HT-29 (cell line): ENCODE measurements at places on chromosomes 3 and 15.
A peak's percentile ranks its signal among the peaks of the same experiment; 100 is the strongest.

DNA sequence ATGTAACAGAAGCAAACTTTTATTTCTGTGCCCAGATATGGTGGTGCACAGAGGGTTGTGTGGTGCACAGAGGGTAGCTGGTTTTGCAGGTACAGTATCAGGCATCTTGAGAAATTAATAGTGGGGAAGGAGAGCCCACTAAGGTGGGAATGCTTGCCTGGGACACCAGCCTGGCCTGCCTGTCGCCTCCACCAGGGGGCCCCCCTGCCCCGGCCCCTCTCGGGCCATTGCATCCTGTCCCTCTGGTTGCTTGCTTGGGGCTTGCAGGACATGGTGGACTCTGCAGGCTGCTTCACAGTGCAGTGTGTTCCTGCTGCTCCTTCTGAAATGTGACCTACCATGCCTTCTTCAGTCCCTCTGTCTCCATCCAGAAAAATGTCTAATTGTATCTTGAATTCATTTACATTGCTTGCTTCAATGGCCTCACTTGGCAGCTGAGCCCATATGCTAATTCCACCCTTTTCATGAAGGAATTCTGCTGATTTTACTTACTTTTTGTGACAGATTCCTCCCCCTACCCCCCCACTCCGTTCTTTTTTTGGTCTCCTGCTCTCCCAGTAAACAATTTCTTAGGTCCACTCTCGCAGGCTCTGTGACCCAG is 73.6 kb downstream of the EEFSEC start:
- DNase-seq = peak; percentile 65

- no peak for DNase-seq
These were observed 9.3 kb upstream of the TM4SF18 start for GRCh38 chr3:149342413-149343380.

DNA sequence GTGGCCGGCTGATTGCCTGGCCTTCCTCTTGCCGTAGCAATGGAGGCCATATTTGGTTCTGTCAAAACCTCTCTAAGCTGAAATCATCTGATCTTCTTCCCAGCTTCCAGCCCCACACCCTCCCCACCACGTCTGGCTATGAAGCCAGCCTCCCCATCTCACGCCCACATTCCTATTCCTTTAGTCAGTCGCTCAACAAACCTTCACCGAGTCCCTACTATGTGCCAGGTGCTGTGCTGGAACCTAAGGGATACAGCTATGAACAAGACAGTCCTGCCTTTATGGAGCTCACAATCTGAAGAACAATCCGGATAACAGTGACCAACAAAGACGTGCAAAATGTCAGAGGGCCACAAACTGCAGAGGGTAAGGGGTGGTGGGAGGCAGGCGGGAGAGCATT is 31.9 kb upstream of the SMAD6 start:
- DNase-seq = no peak

GRCh38 chr3:23389686-23390085 is 186.6 kb downstream of the UBE2E2 start:
- no peak for DNase-seq

- DNase-seq = no peak
These were observed 204.4 kb upstream of the TGFBR2 start for GRCh38 chr3:30401971-30402370.

DNA sequence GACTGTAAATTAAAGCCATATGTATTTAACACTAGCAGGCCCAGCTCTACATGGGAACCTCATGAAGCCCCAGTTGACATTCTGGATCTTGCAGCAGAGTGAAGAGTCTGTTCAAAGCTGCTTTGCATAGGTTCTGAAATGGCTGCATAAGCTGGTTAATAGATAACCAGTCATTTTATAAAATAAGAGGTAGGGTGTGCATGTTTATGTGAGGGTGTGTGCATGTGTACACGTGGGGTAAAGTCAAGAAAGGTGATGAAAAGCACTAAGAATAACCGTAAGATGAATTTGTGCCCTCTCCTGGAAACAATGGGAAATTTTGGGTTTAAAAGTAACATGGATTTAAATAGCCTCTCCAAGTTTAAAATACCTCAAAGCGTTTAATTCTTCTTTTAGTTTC is 33.0 kb downstream of the PAQR9 start:
- DNase-seq = peak; percentile 7

GRCh38 chr15:34987609-34988026 is 469 bp downstream of the ZNF770 start:
- no peak for DNase-seq

- no peak for DNase-seq
These were observed 282.5 kb upstream of the ICE2 start for GRCh38 chr15:60761505-60761845.

- DNase-seq = no peak
These were observed 451.8 kb upstream of the IL12A start for GRCh38 chr3:159536876-159537275.

- DNase-seq = no peak
These were observed 556.9 kb downstream of the IGSF11 start for GRCh38 chr3:118477768-118478167.

GRCh38 chr3:133472242-133472641 is 72.4 kb downstream of the BFSP2 start:
- DNase-seq = peak; percentile 41

DNA sequence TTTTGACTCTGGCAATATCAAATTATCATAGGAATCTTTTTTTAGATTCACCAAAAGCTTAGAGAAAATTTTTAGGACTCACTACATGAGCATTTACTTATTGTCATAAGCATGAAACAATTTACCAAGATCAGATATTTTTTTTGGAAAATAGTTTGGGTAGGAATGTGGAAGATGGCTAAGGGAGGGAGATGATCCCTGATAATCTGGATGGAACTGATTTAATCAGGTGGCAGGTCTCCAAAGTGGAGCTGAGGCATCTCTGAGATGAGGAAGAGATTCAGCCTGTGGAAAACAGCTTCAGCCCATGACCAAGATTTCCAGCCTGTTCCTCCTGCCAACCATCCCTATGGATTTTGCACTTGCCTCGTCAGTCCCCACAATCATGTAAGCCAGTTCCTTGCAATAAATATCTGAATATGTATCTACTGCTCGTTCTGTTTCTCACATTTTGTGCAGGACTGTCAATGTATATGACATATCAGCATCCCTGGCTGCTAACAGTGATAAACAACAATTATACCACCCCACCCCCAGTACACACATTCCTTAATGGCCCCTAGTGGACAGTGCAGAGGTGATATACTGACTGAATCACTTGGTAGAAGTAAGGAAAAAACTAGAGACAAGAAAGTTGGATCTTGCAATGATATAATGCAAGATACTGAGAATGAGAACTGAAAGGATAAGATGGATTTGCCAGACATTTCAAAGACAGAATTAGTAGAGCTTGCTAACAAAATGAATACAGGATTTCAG is 183.8 kb downstream of the NEK10 start:
- DNase-seq = no peak

DNA sequence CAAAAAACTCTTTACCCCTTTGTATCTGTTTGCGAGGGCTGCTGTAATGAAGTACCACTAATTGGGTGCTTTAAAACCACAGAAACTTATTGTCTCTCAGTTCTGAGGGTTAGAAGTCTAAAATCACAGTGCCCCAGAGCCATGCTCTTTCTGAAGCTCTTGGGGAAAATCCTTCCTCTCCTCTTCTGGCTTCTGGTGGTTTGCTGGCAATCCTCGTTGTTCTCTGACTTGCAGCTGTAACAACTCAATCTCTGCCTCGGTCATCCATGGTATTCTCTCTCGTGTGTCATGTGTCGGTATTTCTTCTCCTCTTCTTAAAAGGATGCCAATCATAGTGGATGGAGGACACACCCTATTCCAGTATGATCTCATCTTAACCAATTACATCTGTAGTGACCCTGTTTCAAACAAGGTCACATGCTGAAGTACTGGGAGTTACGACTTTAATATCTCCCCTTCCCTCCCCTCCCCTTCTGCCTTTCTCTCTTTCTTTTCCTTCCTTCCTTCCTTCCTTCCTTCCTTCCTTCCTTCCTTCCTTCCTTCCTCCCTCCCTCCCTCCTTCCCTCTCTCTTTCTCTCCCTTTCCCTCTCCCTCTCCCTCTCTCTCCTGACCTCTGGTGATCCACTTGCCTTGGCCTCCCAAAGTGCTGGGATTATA is 6.5 kb upstream of the ARL8B start:
- no peak for DNase-seq

GRCh38 chr3:138036572-138036971 is 26.6 kb downstream of the CLDN18 start:
- no peak for DNase-seq

DNA sequence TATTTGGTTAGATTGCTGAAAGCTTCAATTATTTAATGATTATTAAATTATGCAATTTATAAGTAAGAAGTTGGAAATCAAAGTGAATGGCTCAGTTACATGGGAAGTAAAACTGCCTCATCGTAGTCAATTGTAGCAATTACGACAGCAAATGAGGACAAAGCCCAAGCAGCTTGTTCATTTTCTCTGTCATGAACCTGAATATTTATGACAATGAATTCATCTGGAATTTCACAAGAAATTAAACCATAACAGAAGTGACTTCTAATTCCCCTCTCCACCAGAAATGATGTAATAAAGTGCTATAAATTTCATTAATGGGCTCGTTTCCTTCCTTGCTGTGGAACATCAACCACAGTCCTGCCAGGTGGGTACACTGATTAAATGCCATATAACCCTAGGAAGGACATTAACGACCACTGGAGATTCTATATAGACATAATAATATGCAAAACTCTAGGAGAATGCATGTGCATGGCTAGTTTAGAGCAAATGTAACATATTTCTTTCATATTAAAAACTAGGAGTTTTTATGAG is 273.8 kb upstream of the DCBLD2 start:
- DNase-seq = no peak

- DNase-seq = no peak
These were observed 65.2 kb downstream of the NR2F2 start for GRCh38 chr15:96395687-96396086.

DNA sequence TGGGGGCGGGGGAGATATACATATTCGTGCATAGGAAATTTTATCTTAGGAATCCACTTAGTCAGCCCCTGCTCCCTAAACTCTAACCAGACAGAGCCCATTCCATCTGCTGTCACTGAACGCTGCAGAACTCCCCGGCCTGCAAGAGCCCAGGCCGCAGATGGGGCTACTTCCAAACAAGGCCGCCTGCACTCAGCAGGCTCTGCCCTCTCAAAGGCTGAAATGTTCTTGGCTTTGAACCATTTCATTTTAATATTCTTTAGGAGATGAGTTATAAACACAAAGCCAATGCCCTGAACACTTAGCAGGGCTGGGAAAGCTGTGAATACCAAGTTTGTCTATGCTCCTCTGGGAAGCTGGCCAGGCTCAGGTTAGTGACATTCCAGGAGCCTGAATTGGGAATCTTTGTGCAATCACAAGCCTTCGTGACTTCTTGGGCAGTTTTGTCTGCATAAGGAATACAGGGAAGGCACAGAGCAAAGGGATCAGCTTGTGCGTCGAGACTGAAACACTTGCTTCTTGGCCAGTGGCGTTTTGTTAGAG is 65.0 kb downstream of the SYNM start:
- DNase-seq = no peak

- no peak for DNase-seq
These were observed 81.7 kb downstream of the RYR3 start for GRCh38 chr15:33392453-33392852.

DNA sequence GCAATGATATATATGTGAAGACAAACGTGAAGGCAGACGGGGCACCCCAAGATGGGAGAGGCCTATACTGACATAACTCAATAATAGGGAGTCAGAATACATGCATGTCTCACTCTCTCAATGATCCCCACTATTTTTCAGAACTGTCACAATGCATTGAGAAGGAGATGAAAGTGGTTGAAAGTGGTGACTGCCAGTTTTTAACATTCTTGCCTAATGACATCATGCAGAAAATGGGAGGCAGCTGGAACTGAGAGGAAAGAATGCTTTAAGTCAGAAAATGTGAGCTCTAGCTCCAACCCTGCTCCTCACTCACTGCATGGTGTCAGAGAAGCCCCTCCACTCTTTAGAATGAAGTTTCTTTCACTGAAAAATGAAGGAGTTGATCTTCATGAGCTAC is 55.3 kb upstream of the P2RY1 start:
- DNase-seq = no peak

- no peak for DNase-seq
These were observed 79.8 kb upstream of the FNDC3B start for GRCh38 chr3:171959532-171960089.

DNA sequence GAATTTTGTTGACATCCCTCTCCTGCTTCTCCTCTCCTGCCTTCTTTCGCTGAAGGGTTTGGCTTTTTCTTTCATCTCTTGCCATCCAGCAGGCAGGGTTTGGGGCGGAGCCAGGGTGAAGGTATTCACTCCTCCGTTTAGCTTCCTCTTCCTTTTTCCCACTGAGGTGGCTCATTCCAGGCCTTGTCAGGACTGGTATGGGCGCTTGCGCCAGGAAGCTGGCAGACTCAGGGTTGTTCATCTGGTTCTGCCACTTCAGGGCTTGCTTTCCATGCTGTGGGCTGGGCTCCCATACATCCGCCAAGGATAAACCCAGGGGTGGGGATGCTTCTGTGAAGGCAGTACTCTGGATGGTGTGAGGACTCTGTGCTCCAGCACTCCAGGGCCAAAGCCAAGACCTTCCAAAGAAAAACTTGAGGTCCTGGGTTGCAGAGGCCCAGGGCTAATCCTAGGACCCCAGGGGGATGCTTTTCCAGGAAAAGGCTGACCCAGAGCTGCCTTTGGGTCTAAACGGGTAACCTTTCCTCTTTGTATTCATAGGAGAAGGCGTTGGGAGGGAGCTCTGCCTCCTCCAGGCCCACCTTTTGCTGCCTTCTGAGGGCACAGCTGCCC is 7.7 kb upstream of the AMOTL2 start:
- peak; percentile 99 for DNase-seq

- no peak for DNase-seq
These were observed 108.8 kb downstream of the LRRK1 start for GRCh38 chr15:101027920-101028319.

GRCh38 chr15:88735212-88735611 is 68.0 kb upstream of the ACAN start:
- no peak for DNase-seq

GRCh38 chr3:68116580-68116979 is 462.2 kb upstream of the SUCLG2 start:
- no peak for DNase-seq

GRCh38 chr15:78058401-78058935 is 19.0 kb downstream of the TBC1D2B start:
- no peak for DNase-seq

DNA sequence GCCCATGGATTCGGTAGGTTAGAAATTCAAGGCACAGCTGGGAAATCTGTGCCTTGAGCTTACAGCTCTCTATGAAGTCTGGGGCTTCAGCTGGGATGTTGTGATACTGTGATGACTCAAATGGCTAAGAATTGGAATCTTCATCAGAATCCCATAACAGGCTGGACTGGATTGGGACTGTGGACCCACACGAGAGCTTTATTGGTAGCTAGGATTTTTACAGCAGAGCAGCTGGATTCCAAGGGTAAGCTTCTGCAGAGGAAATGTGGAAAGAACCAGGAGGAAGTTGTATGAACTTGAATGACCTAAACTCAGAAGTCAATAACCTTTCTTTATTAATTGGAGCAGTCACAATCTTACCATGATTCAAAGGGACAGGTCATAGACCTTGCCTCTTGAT is 1187.1 kb downstream of the ROBO1 start:
- no peak for DNase-seq

- DNase-seq = no peak
These were observed 795.1 kb upstream of the ARPP21 start for GRCh38 chr3:34844323-34844620.
